ENCODE measurements at places on chromosomes 1 and 21.

GRCh38 chr1:9687120-9687873 is 35.8 kb downstream of the PIK3CD start:
- DNase-seq = peak; percentile 49

DNA sequence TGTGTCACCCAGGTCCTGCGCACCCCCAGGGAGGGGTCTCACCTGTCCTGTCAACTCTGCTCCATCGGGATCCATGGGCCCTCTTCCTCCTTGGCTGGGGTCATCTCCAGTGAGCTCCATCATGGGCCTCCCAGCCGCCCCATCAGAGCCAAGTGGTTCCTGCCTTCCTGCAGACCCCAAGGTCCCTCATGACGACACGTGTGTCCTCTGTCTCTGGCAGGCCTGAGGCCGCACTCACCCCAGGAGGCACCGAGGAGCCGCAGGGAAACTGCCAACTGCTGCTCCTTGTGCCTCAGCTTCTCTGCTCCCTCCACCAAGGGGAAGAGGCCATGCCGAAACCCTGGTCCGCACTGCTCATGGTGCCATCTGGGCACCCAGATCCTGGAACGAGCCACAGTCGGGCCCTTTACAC is 46.8 kb downstream of the COL18A1 start:
- DNase-seq = no peak

GRCh38 chr21:45997205-45997494 is 15.6 kb downstream of the COL6A1 start:
- DNase-seq = no peak

GRCh38 chr1:145757420-145757819 is 38.1 kb downstream of the CD160 start:
- no peak for DNase-seq

GRCh38 chr1:149963358-149963757 is 26.7 kb upstream of the MTMR11 start:
- DNase-seq = no peak

DNA sequence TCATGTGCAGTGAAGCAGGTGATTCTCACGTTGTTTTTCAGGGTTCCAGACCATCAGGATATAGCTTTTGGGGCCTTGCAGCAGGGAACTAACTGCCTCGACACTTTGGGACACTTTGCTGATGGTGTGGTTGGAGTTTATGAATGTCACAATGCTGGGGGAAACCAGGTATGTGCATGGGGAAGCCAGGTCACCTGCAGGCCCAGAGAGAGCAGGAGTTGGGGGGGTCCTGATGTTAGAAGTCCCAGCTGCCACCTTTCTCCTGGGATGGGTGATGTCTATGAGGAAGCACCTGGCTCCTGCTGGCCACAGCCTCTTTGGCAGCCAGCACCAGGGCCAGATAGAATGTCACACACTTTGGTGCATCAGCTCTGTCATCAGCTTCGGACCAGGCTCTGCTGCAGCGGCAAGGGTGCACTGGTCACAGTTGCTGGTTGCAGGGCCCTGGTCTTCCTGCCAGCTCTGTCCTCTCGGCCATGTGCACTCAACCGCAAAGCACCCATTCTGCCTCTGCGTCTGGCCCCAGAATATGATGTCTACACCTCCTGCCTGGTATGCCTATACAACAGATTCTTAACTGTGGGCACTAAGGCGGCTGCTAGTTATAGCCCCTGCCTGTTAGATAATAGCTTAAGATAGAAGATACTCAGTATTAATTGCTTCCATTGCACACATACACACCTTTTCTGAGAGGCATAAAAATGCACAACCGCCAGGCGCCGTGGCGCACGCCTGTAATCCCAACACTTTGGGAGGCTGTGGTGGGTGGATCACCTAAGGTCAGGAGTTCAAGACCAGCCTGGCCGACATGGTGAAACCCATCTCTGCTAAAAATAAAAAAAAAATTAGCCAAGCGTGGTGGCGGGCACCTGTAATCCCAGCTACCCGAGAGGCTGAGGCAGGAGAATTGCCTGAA is 160.7 kb downstream of the PGBD5 start:
- no peak for DNase-seq

All from NCI-H1092 (cell line).